Fibroblast of mammary gland (primary cell): ENCODE measurements at places on chromosomes 7 and 10.

GRCh38 chr10:103295374-103296015 lies 18.6 kb downstream of the INA start:
- DNase-seq: peak; percentile 55

DNA sequence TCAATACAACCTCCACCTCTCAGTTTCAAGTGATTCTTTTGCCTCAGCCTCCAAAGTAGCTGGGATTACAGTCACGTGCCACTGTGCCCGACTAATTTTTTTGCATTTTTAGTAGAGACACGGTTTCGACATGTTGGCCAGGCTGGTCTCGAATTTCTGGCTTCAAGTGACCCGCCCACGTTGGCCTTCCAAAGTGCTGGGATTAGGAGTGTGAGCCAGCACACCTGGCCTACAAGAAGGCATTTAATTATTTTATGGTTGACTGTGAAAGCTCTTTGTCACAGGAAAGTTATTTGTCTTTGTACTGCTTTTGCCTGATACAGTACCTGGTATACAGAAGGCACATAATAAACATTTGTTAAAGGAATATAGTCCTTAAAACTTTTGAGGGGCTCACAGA lies 12.9 kb downstream of the MYOZ1 start:
- no peak for DNase-seq

GRCh38 chr10:81303656-81304055 lies 571.3 kb upstream of the NRG3 start:
- no peak for DNase-seq

DNA sequence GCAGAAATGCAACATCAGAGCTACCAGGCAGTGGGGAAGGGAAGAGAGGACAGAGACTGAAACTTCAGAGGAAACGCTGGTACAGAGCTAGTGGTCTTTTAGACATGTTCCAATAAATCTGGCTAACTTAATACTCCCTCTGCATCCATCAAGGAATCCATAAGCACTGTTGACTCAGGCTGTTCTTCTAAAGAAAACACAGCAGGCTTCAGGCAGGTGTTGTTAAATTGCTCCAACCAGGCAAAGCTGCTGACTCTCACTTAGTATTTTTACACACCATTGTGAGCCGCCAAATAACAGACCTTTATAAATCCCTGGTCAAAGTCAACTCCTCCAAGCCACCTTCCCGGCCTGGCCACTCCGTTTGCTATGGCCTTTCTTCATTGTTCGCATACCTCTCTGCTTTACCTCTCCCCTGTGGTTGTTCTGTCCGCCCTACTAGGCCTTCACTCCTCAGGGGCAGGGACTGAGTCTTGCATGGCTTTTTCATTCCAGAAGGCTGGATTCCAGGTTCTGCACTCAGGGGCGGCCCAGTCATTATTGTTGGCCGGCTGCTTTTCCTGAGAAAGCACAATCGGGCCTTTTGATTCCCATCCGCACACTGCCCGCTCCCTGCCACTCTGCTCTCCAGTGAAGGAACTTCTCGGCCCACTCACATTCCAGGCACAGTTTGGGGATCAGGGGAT lies 18.4 kb downstream of the CREB3L2 start:
- no peak for DNase-seq

DNA sequence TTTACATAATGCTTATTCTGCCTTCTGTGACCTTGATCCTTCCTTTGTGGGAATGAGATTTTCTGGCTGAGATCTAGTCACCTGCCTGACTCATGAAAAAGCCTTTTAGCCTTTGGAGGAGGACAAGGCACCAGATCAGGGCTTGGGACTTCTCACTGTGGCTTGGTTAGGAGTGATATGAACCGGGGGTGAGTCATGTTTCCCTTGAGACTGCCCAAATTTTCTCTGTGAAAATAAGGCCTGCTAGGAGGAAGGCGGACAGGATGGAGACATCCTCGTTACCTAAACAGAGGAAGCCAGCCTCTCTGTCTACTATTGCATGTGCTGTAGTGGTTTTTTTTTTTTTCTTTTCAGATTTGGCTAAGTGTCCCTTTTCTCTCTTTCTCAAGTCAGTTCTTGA lies 57.8 kb downstream of the EVX1 start:
- peak; percentile 68 for DNase-seq

GRCh38 chr10:84194424-84195043 lies at the start of gene CDHR1:
Gene CDHR1 (plus strand): TSS chr10:84194537. CDS start chr10:84194761, 224 bp downstream.
- DNase-seq: no peak

DNA sequence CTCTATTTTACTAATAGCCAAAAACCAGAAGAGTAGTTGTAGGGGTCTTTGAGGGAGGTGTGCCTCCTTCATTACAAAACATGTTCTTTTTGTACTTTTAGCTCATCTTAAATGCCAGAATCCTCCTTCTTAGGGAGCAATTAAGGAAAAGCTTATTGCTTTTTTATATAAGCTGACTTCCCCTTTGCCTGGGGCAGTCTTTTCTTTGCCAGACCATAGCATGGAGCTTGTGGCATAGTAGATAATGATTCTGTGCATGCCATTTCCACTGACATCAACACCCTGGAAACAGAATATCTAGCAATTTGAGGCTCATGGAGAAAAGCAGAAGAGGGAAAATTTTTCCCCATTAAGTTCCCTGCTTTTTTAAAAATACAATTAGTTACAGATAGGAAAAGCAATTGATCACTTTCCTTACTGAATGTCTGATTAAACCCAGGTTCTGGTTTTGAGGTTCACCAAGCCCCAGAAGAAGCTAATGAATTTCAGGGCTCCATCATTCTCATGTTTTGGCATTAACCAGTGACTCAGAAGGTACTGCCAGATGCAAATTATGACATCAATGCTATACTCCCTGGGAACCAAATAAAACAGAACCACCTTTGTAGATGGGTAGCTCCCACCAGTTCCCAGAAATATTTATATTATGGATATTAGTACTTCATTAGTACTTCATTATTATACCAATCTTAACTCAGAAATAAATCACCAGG lies 410.6 kb downstream of the KCNMA1 start:
- peak; percentile 54 for DNase-seq

DNA sequence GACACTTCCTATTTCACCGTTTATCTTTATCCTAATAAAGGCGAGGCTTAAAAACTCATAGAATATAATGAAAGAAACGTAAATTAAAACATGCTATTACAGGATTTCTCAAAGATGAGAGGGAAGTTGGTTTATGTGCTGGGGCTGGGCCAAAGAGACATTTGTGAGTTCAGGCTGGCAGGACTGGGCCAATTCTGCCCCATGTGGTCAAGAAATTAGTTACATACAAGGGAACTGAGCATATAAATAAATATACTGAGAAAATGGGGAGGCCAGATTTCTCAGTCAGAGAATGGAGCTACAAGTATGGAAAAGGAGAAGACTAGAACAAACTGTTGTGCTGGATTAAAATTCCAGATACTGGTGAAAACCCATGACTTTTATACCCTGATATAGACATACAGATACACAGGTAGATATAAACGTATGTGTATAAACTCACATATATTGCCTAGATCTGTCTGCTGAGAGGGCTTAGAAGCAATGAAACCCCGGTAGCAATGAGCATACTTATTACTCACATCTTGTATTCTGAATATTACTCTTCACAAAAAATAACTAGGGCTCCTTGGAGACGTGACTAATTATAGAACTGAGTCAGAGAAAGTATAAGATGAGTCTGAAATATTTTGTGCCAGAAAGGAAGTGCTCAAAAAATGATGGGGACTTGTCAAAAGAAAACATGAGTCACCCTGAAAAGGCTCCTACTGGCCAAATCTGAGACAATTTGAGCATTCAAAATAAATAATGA lies 155.7 kb upstream of the FGFR2 start:
- DNase-seq: peak; percentile 92

GRCh38 chr10:29926693-29927048 lies 132.7 kb downstream of the JCAD start:
- peak; percentile 80 for DNase-seq

- no peak for DNase-seq
Observed at GRCh38 chr10:67308912-67309311, 383.1 kb downstream of the LRRTM3 start.

GRCh38 chr10:33234831-33235237 lies 99.6 kb downstream of the NRP1 start:
- DNase-seq: peak; percentile 42

GRCh38 chr7:48004638-48005037 lies 24.3 kb downstream of the SUN3 start:
- DNase-seq: no peak

- DNase-seq: peak; percentile 45
Observed at GRCh38 chr10:79098596-79099015, 29.8 kb downstream of the ZMIZ1 start.

DNA sequence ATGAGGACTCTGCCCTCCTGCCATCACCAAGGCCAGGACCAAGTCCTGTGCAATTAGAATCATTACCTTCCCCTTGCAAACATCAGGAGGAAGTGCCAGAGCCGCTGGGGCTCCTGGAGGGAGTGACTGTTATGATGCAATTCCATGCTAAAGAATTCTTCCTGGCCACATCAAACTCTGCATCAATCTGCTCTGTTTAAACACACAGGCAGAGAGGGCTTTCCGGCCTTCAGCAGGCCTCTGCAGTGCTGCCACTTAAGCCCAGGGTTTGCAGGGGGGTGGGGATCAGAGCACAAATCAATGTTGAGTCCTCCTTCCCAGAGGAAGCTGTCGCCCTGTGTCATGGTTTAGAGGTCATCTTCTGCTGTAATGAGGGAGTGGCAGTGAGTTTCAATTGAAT lies 58.1 kb downstream of the CTBP2 start:
- DNase-seq: peak; percentile 29

- DNase-seq: no peak
Observed at GRCh38 chr10:7205656-7206055, 205.2 kb downstream of the SFMBT2 start.

DNA sequence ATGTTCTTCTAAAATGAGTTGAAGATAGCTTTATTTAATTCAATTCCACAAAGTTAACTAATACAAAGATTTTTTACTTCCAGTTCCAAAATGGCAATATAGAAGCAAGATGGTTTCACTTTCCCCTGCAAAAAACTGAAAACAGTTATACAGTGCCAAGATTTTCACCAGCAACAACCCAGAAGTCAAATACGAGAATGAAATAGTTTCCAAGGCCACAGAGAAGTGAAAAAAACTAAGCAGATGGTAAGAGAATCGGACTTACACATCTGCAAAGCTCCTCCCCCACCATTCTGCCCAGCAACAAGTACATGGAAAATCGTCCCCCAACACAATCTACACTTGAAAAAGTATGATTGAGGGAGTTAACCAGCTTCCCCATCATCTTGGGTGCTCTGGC lies 30.3 kb upstream of the KEL start:
- no peak for DNase-seq

DNA sequence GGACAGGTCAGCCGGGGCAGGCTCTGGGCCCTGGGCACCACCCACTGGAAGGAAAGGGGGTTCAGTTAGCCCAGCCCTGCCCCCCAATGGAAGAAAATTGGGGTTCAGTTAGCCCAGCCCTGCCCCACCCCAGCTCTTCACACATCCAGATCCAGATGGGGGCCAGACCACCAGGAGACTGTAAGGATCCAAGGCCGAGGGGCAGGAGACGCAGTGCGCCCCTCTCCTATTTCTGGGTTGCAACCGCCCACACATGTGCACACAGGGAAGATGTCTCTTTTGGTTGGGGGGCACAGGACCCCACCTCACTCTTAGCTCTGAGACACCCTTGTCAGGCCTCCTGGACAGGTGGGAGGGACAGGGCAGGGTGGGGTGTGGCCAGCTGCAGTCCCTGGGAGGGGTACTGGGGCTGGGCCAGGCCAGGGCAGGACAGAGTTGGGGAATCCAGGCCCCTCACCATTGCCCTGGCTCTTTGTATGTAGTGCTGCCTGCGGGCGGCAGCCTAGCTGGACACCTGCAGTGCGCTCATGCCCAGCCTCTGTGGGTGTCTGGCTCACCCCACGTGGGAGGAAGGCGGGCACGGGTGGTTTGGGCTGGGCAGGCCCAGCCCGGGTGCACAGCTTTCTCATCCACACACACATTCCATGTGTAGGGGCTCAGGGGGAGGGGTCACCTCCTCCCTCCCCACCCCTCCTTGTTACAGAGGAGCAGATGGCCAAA lies 141.2 kb downstream of the LHPP start:
- DNase-seq: no peak
